Neural crest cell (in vitro differentiated cells): ENCODE measurements at places on chromosomes 4 and X.

- no peak for DNase-seq
These were observed 27.1 kb downstream of the AFM start for GRCh38 chr4:73508651-73509050.

DNA sequence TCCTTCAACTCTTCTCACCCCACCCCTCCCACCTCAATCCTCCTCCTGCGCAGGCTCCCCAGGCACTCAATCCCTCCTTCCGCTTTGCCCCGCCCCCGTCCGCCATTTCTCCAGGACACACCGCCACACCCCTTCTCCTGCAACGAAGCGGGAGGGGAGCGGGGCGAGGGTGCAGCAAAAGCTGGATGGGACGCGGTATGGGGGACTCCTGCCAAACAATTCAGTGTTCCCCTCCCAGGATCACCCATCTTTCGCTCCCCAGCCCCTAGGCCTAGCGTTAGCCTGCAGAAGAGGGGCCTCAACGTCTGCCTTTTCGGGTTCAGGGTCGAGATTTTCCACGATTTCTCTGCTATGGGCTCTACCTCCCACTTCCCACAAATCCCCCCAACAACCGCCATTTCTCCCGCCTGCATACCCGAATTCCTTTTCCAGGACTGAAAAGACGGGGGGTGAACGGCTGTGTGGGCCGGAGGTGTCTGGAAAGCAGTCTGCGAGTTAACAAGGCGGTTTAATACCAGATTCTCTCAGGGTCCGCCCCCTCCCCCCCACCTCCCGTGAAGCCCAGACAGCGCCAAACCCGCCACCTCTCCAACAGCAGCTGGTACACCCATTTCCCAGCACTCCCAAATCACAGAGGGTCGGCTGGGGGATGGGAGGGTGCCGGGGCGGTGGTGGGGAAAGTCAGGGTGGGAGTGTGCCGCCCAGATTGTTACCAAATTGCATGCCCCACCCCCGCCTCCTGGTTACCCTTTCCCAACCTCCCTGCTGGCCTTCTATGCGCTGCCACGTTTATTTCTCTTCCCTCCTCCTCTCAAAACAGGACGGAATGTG is 774 bp downstream of the ARMCX2 start:
- peak; percentile 45 for DNase-seq

- DNase-seq: no peak
These were observed 99.1 kb downstream of the MAB21L2 start for GRCh38 chr4:150681063-150681462.

- no peak for DNase-seq
These were observed 249.8 kb upstream of the MAD2L1 start for GRCh38 chr4:120316416-120316815.

DNA sequence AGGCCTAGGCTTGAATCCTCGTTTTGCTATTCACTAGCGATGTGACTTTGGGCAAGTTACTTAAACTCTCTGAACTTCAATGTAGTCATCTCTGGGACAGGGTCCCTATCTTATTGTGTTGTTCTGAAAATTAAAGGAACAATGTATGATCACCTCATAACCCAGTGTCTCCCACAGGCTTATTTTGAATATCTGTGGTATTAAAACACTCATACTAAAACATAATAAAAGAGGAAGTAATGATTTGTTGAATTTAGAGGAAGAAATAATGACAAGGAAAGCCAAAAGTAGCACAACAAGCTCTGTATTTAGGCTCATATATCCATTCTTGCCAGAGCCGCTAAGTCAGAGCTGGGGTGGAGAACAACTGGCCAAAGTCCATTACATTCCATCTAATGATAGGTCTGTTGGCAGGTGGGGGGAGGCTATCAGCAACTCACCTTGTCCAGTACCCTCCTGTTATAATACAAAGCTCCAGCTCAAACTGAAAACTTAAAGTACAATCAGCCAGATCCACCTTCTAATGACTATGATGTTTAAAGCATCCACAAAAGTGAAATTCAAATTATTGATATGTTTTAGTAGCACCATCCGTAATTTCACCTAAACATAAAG is 64.5 kb upstream of the LSM6 start:
- DNase-seq: no peak

DNA sequence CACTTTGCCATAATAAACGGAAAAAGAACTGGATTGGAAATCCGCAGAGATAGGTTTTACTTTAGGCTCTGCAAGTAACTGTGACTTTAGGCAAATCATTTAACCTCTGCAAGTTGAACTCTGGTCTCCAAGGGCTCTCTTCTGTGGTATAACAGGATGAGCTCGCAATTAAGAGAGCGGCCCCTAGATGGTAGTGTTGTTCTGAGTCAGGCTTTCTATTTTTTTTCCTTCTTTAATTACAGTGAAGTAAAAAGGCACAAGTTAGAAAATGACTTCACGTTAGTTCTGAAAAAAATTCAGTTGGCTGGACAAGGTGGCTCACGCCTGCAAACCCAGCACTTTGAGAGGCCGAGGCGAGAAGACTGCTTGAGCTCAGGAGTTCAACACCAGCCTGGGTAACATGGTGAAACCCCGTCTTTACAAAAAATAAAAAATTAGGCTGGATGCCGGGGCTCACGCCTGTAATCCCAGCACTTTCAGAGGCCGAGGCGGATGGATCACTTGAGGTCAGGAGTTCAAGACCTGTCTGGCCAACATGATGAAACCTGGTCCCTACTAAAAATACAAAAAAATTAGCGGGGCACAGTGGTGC is 18.0 kb downstream of the RPS3A start:
- peak; percentile 67 for DNase-seq
